Fibroblast of the aortic adventitia (primary cell): ENCODE measurements at places on chromosomes 2 and 18. TPM values are rescaled to one million over a fixed set of nuclear protein-coding genes. Genes with fewer than 3 reads are reported as not detected.

The RPS27A gene
- total RNA-seq = 1,779 and 1,984 TPM in 2 replicates

The PFN4 gene
- 0.45 and 1.7 TPM in 2 replicates for total RNA-seq

The CPS1 gene
- 24.6 and 35.7 TPM in 2 replicates for total RNA-seq

The BABAM2 gene
- total RNA-seq = 18.8 and 45.3 TPM in 2 replicates

The FABP1 gene
- total RNA-seq = not detected in 2 replicates

The NYAP2 gene
- not detected in 2 replicates for total RNA-seq

The MAP3K19 gene
- total RNA-seq = not detected in 2 replicates

The DNAH7 gene
- 2.6 and 2.7 TPM in 2 replicates for total RNA-seq

The ECEL1 gene
- not detected in 2 replicates for total RNA-seq
